ENCODE measurements at places on chromosomes 12 and 14.

DNA sequence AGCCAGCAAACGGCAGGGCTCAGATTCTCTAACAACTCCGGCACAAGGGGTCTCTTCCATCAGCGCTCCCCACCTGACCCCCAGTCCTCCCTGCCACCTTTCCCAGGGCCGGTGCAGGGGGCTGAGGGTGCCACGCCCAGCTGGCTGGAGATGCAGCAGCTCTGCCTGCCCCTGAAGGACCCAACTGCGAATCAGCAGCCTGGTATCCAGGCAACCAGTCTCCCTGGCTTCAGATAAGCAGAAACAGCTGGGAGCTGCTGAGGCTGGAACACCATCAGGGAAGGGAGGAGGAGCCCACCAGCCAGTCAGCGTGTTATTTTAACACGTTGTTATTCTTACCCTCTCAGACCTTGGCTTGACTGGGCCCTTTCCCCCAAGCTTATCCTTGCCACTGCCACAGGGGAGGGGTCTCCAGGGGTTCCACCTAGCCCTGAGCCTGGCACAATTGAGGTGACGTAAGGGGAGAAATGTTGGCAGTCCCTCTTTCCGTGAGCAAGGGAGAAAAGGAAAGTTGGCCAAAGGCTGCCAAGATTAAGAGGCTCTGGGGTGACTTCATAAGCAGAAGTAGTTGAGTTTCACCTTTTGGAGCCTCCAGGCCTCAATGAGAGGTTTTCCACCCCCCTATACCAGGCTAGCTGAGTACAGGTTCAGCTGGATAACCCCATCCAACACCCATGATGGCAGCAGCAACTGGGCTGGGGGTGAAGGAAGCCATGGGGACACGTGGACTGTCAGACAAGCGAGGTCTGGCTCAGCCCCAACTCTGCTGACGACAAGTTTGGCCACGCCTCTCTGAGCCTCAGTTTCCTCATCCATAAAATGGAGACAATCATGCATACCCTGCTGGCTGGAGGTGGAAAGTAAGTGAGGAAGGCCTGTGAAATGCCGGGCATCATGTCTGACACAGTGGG is 91.1 kb downstream of the IRF2BPL start:
- DNase-seq, result peak; percentile 91

DNA sequence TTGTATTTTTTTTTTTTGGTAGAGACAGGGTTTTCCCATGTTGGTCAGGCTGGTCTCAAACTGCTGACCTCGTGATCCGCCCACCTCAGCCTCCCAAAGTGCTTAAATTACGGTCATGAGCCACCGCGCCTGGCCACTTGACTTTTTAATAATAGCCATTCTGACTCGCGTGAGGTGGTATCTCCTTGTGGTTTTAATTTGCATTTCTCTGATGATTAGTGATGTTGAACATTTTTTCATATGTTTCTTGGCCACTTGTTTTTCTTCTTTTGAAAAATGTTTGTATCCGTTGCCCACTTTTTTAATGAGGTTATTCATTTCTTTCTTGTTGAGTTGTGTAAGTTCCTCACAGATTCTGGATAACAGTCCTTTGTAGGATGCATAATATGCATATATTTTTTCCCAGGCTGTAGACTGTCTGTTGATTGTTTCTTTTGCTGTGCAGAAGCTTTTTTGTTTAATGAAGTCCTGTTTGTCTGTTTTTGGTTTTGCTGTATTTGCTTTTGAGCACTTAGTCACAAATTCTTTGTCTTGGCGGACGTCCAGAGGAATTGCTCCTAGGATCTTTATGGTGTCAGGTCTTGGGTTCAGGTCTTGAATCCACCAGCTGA is 10.3 kb upstream of the PGAM5 start:
- no peak for DNase-seq

DNA sequence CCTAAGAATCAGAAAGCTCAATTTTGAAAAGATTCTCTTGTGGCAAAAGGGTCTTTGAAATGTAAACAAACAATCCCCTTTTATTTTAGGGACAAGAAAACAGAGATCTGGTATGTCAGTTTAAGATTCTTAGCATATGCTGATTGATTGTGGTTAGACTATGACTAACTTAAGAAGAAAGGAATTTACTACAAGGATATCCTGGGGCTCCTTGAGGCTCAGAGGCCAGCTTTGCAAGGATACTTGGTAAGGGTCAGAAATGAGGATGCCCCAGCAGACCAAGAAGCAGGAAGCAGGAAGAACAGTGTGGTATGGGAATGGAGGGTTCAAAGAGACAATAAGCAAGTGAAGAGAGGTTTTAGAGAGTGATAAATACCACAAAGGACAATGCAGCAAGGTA is 474.6 kb downstream of the ETNK1 start:
- no peak for DNase-seq

GRCh38 chr14:61644834-61645233 is 50.5 kb upstream of the HIF1A start:
- DNase-seq, result no peak

DNA sequence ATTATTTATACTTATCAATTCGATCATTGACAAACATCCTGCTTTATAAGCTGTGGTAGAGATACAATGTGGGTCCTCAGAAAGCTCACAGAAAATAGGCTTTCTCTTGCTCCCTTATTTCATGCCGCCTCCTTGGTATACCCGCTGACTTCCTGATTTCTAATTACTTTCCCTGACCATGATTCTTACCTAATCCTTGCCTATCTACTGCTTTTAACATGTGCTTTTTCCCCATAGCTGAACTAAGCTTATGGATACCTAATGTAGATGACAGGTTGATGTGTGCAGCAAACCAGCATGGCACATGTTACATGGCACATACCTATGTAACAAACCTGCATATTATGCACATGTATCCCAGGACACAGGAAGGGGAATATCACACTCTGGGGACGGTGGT is 65.1 kb downstream of the ITPR2 start:
- DNase-seq, result no peak

DNA sequence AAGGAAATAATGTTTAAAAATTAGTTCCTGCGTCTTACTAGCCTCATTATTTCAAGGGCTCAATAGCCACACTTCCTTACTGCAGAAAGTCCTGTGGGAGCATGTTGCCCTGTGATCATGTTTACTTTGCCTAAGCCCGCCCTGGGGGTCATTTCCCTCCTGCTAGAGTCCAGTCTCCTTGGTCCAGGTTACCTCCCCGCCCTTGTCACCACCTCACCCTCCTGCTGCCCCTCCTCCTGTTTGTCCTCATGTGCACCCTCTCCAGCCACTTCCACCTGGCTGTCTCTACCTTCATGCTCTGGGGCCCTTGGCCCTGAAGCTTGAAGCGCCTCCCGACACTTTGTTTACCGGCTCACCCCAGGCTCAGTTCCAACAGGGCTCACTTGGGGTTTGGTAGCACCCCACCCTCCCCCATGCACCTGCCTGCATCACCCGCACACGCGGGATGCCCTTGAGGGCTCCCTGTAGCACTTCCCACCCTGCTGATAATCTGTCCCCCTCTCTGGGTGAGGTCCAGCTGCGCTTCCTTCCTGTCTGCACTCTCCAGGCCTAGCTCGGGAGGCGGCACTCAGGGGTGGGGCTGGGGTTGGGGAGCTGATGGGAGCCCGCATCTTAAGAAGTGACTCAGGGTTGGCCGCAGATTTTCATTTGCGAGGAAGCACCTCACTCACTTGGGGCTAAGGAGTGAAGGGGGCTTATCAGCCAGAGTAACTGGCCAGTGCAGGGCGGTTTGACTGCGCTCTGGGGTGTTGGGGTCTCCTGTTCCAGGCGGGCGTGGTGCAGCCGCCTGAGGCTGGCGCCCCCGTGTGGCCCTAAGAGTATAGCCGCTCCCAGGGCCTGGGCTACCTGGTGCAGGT is 40.1 kb downstream of the SMIM41 start:
- no peak for DNase-seq

DNA sequence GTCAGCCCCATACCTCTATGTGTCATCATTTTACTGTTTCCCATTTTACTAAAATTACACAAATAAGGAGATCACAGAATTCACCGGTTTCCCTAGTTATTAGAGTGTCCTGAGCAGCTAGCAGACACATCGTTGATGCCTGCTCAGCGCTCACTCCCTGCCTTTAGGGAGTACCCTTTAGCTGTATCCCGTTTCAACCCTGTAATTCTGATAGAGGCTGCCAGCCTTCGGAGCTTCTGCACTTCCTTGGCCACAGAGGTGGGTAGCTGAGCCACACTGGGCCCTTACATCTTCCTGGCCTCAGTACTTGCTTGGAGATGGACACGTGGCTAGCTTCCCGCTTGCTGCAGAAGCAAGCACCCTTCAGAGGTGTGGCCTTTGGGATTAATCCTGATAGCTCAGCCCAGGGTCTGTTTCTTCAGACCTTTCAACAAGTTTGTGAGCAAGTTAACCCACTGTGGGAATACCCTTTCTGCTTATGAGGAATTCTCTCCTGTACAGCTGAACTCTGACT is 14.3 kb upstream of the FBXW8 start:
- DNase-seq, result no peak

GRCh38 chr12:128449146-128449894 is 182.3 kb downstream of the TMEM132C start:
- DNase-seq, result no peak

- DNase-seq, result no peak
These were observed 117.9 kb upstream of the SFSWAP start for GRCh38 chr12:131592972-131593371.

DNA sequence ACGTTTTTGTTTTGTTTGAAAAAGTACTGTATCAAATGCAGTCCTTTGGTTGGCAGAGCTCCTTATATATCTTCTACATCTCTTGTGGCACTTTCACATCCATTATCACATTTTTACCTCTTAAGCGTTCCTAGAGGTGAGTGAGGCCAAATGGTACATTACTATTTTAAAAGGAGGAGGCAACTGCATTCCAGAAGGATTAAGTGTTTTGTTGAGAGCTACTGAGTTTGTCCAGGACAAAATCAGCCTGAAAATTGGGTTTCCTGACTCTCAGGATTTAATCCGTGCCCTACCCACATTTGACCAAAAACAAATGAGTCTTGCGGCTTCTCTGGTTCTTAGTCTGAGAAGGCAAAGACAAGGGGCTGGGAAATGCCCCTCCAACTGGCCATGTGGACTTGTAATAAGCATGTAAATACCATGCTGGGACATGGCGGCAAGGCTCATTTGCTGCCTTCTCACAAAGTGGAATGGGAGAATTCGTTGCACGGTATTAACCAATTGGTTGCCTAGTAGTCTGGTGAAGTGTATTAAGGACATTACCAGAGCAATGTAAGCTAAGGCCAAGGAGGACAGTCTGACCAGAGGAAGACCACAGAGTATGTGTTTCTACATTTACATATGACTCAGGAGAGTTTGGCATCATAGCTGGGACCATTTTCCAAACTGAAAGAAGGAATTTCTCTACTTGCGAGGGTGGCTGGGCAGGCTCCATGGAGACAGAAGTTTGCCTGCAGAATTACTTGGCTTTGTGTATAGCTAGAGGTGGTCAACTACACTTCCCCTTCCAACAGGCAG is 175.8 kb upstream of the PLXNC1 start:
- DNase-seq, result no peak

- DNase-seq, result no peak
These were observed 311.7 kb upstream of the E2F7 start for GRCh38 chr12:77377116-77377515.

DNA sequence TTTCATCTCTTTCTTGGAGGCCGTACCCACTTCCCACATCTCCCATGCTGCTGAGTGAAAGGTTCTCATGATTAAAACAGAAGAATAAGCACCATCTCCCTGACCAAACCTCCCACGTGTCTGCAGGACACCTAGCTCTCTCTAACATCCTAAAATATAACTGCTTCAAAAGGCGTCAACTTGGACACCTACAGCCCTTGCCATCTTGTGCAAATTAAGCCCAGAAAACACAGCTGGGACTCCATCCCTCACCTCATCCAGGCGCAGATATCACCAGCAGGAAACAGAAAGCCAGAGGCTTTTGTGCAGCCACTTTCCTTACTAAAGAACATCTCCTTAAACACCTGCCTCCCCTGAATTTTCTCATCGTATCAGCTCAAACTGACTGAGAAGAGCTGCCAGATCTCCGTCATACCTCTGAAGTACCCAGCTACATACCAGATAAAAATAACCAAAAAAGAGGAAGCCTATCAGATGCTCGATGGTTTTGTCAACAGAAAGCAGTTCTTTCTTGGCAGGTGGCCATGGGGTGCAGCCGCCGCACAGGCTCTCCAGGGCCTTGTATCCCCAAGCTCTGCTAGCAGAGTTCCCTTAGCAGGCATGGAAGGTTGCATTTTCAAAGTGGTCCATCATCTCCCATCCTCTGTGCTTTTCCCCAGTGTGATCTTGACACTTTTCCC is 28.8 kb downstream of the MAP3K9 start:
- no peak for DNase-seq

GRCh38 chr14:65922142-65922541 is 509.6 kb downstream of the FUT8 start:
- DNase-seq, result no peak

DNA sequence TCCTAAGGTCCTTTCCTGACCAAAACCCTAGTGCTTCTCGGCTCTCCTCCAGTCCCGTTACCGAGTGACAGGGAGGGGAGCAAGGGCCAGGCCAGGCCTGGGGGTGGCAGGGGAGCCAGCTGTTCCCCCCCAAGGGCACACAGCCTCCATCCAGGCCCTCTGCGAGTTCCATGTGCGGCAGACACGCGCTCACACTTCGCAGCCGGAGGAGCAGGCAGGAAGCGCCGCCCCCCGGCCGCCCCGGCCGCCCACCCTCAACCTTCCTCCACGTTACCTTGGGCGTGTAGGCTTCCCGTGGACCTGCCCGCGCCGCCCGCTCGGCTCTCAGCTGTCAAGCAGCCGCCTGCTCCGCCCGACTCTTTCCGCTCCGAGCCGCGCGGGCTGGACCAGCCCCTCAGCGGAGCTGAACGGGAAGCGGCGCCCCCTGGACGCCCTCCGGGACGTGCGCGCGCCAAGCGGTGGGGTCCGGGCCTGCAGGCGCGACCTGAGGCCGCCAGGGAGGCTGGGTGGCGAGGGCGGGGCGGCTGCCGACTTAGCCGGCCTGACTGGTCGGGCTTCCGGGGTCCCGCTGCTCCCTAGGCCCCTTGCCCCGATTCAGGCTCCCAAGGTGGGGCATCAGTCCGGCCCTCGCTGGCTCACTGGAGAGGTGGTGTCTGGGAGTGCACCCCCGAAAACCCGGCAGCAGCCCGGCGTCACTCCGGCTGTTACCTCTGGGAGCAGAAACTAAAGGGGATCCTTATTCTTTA is at the start of gene CRACR2A:
Gene CRACR2A (minus strand): TSS at position 369 of the 746 bp plus-strand sequence. CDS start 56,110 bp downstream, outside the sequence.
- DNase-seq, result peak; percentile 43

GRCh38 chr12:132249689-132250478 is 79.5 kb downstream of the GALNT9 start:
- no peak for DNase-seq

DNA sequence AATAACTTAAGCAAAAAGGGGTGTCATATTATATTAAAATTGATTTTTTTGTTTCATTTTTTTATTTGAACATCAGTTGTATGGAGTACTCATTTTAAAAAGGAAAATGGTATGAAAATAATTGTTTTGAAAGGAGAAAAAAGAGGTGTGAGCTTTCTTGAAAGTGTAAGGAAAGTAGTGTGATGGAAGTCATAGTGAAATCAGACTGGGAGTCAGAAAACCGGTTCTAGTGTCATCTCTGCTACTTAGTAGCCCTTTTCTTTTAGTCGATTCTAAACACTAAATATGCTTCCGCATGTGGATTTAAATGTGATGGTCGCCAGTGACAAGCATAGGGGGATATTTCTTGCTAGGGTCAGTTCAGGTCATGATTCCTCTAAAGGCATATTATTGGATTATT is 1.8 kb upstream of the DYRK2 start:
- no peak for DNase-seq

GRCh38 chr14:29391801-29392200 is 535.8 kb downstream of the PRKD1 start:
- DNase-seq, result no peak

Measured in muscle of arm (tissue), 14 donors.